ENCODE measurements at places on chromosomes 12 and 14. TPM values are rescaled to one million over a fixed set of nuclear protein-coding genes. Genes with fewer than 3 reads are reported as not detected.
A peak's percentile ranks its signal among the peaks of the same experiment; 100 is the strongest.

- H3K36me3 ChIP-seq, result no peaks in the 10 kb centered on the region
- no peak for DNase-seq
- no peak overlapping the region for H3K27ac ChIP-seq
These were observed 230.4 kb downstream of the SSPN start for GRCh38 chr12:26425587-26426260.

CNOT2 gene
- 84.2 TPM for total RNA-seq

DNA sequence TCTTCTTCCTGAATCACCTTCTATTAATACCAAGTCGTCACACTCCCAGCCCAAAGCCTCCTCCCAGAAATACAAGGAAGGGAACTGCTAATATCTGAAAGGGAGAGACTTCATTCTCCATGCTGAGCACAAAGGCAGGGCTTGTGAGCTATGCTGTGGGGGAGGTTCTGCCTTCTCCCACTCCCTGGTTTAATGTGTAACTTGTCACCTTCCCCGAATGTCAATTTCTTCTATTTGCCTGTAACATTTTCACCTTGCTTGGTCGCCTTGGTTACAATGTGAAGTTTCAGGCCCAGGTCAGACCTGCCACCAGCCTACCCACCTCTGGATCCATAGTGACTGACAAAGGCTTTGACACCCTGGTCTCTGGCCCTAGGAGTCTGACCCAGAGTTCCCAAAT lies 82.0 kb upstream of the ESRRB start:
- H3K36me3 ChIP-seq, result no peaks in the 10 kb centered on the region
- no peaks in the 10 kb centered on the region for H3K27me3 ChIP-seq
- H3K4me1 ChIP-seq, result no peaks in the 10 kb centered on the region
- no peak for DNase-seq

DNA sequence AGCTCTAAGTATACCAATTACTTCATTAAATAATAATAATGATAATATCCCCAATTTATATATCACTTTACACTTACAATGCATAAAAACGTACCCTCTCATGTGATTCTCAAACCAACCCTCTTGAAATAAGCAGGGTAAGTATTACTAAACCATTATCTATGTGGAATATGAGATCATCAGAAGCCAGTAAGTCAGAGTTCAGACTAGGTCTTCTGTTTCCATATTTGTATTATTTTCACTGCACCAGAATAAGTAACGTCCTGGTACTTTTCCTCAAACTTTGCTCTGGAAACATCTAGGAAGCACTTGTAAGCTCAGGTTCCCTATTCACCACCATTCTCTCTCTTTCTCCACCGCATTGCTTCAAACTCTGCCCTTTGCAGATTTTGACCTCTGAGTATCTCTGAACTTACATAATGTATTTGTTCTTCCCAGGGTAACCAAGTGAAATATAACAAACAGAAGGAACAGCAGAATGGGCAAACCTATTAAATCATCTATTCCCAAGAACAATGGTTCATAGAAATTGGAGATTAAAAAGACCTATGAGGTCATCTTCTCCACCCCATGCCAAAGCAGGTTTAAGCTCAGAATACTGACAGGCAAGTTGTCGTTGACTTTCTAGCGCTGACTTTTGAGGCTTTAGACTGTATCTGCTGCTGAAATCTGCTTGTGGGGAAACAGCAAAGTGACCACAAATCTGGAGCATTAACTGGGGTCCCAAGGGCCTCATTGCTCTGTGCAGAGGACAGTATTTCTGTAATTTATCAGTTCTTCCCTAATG lies 161.3 kb upstream of the FAR2 start:
- H3K27me3 ChIP-seq, result no peaks in the 10 kb centered on the region
- no peak overlapping the region for H3K4me3 ChIP-seq
- no peaks in the 10 kb centered on the region for H3K36me3 ChIP-seq
- DNase-seq, result no peak

- peaks cover 15% of the 10 kb centered on the region for H3K4me1 ChIP-seq
- no peak overlapping the region for H3K27ac ChIP-seq
- H3K4me3 ChIP-seq, result peak overlapping the region; percentile 55
- no peaks in the 10 kb centered on the region for H3K27me3 ChIP-seq
- no peak for DNase-seq
These were observed 1.0 kb downstream of the FAIM2 start for GRCh38 chr12:49902399-49903350.

DNA sequence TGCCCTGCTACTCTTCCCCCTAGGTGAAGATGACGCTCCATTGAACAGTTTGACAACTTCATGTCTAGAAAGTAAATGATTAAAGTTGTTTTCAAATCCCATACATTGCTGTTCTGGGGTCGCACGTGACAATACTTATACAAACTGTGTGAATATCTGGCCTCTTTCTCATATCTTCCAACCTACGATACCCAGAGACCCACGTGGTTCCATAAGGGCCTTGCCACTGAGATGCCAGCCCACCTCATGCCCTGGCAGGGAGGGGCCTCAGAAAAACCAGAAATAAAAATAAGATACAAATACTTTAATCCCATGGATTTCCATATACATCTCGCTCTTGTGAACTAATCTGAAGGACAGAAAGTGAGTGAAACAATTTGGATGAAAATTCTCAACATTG lies 4.5 kb downstream of the GZMB start:
- H3K36me3 ChIP-seq, result no peaks in the 10 kb centered on the region
- no peaks in the 10 kb centered on the region for H3K27me3 ChIP-seq
- H3K4me3 ChIP-seq, result no peak overlapping the region
- H3K27ac ChIP-seq, result no peak overlapping the region
- no peak for DNase-seq

GRCh38 chr14:99757331-99758070 lies 35.7 kb upstream of the EML1 start:
- H3K27ac ChIP-seq, result peak overlapping the region; percentile 87
- no peaks in the 10 kb centered on the region for H3K36me3 ChIP-seq
- no peak overlapping the region for H3K4me3 ChIP-seq
- no peak for DNase-seq

Measured in esophagus muscularis mucosa (tissue), 4 donors.